HEK293T (cell line): ENCODE measurements at places on chromosomes 7 and 10.

- no peak for DNase-seq
These were observed 166.6 kb downstream of the KIF20B start for GRCh38 chr10:89867964-89868363.

DNA sequence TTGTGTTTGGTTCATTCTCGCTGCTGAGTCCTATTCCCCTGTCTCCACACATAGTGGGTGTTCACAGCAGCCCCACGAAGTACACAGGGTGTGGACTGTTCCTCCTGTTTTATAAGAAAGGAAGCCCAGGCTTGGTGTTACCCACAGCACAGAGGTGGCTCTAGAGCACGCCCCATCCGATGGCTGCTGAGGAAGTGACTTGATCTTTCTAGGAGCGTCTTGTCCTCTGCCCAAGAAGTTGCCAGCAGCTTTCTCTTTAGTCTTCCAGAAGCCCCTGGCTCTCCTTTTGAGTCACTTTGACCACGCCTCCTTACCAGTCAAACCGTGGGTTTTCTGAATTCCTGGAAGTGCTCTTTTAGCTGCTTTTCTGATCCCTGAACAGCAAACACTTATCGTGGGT is 94.0 kb downstream of the GRK5 start:
- DNase-seq: no peak

DNA sequence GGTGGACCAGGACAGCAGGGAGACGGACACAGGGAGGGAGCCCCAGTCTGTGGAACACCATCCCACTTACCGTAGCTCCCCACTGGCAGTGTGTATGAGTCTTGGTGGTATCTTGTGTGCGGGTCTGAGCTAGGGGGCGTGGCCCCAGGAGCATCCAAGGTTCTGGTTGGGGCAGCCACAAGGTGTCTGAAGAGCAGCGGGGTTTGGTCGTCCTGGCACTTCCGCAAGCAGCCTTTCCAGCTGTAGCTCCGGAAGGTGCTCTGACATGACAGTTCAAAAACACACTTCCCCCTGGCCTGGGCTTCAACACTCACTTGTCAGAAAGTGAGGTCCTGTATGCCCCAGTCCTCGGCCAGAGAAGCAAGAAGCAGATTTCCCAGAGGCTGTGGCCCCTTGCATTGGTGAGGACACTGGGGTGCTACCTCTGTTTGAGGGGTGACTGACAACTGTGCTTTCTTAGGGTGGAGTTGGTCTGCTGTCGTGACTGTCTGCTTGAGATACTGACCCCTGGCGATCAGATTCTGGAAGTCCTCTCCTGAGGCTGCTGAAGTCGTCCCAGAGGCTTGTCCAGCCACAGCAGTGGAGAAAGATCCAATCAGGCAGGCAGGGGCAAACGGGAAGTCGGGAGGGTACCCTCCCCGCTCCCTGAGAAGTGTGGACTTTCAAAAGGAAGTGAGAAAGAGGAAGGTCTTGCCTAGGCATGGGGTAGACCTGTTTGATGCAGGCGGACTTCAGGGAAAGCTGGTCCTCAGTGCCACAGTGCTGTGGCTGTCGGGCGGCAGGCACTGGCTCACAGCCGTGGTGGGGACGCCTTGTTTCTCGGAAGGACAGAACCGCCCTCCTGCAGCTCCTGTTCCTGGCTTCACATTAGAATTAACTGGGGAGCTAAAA is 51.4 kb upstream of the PFKFB3 start:
- DNase-seq: peak; percentile 54

- DNase-seq: peak; percentile 5
These were observed 337.5 kb upstream of the KCND2 start for GRCh38 chr7:119935418-119936025.

DNA sequence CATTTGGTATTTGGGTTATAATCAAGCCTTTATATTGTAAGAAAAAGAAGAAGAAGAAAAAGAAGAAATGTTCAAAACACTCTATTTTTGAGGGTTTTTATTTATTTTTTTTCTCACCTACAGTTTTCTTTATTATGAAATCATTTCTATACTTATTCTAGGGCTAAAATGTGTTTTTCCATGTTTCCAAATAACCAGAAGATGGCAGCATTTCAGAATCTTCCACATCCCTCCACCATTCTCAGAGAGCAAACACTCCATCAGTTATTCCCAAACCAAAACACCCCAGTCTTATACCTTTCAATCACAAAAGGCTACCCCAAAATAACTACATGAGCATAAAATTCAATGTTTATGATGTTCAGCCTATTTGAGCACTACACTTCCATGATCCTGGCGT is 38.7 kb upstream of the PPP1R17 start:
- DNase-seq: no peak

GRCh38 chr10:115606086-115606485 is 512.9 kb downstream of the ATRNL1 start:
- no peak for DNase-seq
